ENCODE measurements at places on chromosomes 2 and 18.

DNA sequence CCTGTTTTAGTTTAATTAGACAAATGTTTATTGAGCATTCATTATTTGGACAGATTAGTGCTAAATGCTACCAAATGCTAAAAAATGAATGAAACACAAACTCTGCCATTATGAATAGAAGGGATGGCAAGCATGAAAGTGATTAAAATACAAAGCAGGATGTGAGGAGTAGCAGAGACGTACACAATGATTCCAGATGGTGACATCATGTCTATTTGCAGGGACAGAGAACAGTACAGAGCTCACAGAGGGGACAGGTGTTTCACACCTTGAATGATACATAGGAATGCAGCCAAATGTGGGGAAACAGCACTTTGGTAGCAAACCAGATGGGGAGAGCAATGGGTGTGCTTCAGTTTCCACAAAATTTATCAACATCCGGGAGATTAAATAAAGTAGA, 76.3 kb downstream of the CD226 start:
- no peak for DNase-seq

DNA sequence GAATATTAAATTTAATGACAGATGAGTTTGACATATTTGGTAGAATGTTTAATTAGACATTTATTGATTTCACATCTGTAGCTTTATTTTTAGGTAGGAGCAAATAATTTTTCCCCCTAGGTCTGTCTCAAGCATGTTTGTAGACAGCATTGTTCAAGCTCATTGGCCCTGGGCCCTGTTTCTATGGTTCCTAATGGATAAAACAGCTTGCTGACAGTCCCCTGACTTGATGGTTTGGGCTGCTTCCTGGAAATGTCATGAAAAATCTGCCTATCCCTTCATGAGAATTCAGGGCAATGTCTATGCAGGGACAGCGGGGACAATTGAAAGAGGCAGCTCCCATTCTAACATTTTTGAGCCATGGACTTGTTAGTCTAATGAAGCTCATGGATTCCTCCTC, 14.6 kb upstream of the MEP1B start:
- DNase-seq, result no peak

DNA sequence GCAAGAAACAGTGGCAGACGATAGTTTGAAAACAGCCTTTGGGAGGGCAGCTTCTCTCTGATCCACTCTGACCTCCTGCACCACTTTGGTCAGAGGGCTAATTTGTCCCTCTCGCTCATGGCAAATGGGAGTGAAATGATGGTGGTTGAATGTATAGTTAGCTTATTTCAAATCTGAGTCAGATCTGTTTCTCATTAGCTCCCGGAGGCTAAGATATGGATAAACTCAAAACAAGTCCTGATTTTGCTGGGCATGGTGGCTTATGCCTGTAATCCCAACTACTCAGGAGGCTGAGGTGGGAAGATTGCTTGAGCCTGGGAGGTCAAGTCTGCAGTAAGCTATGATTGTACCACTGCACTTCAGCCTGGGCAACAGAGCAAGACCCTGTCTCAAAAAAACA, 145.0 kb downstream of the ALK start:
- DNase-seq, result no peak

DNA sequence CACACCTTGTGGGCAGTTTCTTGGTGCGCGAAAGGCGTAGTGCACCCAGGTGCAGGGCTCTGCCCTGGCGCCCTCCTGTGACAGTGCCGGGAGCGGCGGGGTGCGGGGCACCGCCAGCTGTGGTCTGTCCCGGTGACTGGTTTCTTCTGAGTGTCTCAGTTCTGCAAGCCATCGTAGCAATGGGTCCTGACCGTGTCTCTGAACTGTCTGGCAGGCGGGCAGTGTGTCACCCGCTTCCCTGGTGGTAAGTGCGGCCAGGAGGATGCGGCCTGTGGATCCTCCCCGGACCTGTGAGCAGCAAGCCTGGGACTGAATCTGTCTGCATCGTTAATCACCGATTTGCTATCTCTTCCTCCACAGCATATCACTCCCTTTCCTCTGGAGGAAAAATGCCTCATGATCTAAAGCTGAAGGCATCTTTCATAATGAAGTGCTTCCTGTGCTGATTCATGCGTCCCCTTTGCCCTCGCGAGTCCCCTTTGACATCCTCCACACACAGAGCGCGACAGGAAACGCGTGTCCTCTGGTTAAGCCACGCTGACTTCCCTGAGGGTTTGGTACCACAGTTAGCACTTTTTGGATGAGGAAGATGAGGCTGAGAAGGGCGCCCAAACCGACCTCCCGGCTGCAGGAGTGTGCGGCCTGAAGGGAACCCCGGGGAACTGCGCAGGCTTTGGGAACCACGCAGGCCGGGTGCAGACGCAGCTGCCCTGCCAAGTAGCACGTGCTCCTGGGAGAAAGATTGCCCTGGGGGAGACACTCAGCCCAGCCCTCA, 416.0 kb upstream of the HS6ST1 start:
- DNase-seq, result no peak

- no peak for DNase-seq
Observed at GRCh38 chr2:100214265-100214971, 72.0 kb upstream of the AFF3 start.

DNA sequence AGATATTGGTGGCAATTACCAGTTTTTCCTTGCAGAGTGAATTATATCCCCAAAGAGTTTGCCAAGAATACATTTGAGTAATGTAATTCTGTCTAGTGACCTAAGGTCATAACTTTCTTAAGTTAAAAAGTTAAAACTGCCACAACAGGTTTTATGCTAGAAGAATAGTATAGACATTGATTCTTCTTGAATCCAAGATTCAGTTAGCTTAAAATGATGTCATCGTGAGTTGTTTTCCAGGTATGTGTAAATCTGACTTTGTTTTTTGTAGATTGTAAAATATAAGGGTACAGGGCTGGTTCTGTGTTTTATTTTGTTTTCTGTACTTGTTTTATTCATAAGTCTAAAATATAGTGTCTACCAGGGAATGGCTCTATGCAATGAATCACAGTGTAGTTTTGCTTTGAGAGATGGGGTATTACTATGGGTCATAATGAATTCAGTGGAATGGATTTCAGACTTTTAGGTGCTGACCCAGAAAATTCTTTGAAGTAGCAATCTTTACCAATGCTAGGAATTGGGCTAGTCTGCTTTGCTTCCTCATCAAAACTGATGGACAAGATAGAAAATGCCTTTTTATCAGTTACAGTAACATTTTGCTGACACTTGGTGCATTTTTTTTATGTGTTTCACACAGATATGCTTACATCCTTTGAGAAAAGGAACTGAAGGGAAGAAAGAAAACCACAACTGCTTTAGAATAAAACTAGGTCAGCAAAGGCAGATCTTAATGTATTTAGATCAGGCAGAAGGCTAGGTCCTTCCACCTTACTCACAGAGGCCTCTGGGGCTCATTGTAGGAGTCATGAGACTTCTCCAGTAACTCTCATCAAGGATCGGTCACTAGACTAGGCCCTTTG, 20.8 kb upstream of the MGAT5 start:
- no peak for DNase-seq

DNA sequence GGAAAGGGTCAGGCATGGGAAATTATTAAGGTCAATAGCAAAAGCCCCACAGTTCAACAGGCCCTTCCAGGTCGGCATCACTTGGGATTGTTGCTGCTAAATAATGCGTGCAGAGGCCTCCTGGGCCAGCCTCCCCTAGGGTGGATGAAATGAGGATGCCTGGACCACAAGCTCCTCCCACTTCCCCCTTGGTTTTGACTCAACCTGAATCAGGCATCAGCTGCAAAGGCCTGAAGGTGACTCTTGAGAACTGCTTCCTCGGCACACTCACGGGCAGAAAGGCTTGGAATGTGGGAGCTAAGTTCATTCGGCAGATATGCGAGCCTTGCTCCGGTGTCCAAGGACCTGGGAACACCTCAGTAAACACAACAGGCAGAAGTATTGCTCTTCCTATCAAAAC, 69.3 kb downstream of the MBP start:
- DNase-seq, result no peak

- DNase-seq, result no peak
Observed at GRCh38 chr2:637406-637776, 39.8 kb downstream of the TMEM18 start.

- no peak for DNase-seq
Observed at GRCh38 chr2:3504741-3505140, 14.6 kb downstream of the ADI1 start.

- DNase-seq, result no peak
Observed at GRCh38 chr2:41379496-41380221, 668.2 kb upstream of the PKDCC start.

- DNase-seq, result no peak
Observed at GRCh38 chr2:19850056-19851050, 51.4 kb downstream of the TTC32 start.

- peak; percentile 50 for DNase-seq
Observed at GRCh38 chr2:191565647-191566198, 112.2 kb upstream of the NABP1 start.

GRCh38 chr2:190261851-190262250, 57.8 kb downstream of the HIBCH start:
- DNase-seq, result no peak

DNA sequence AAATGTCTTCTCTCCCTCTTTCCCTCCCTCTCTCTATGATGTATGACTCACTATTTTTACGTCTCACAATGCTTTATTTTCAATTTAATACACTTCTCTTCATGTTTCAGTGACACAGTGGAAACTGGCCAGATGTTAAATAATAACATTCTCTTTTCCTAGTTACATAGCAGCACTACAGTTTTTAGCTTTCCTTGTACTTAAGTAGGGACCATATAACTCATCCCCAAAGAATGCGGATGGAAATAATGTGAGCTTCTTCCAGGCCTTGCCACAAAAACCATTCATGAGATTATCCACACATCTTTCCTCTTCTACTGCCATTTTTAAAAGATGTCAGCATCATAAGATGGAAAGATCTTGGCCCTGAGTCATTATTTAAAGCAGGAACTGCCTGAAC, 789.4 kb downstream of the LRP1B start:
- no peak for DNase-seq

GRCh38 chr2:10561288-10562035, 113.3 kb upstream of the ODC1 start:
- DNase-seq, result peak; percentile 63

DNA sequence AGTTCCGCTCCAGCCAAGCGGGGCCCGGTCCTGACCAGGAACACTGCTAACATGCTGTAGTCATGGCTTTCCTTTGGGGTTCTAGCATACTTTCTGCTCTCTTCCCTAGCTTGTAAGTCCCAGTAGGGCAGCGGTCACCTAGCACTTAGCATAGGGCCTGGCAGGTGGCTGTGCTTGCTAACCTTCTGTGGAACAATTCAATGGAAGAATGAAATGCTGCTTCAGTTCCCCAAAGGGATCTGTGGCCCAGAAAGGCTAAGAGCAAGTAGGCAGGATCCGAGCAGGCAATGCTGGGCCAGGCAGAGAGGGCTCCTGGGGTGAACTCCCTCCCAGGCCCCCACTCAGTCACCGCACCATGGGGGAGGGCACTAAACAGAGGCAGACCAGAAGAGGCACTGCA, 266.8 kb downstream of the CELF4 start:
- DNase-seq, result no peak

DNA sequence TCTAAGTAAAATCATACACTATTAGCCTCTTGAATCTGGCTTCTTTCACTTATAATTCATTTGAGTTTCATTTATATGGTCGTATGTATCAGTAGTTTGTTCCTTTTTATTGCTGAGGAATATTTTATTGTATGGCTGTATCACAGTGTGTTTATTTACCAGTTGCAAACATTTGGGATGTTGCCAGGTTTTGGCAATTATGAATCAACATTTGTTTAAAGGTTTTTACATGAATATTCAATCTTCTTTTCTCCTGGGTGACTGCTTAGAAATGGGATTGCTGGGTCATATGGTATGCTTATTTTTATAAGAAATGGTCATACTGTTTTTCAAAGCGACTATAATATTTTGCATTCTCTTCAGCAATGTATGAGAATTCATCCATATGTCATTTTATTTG, 107.9 kb downstream of the PMAIP1 start:
- DNase-seq, result no peak

GRCh38 chr2:181459621-181460021, 2.4 kb downstream of the ITGA4 start:
- no peak for DNase-seq
